Nucleus accumbens (tissue), 56 donors: ENCODE measurements at places on chromosomes 7 and 10.

- no peak for DNase-seq
Measured at GRCh38 chr10:110681023-110681681, 37.0 kb downstream of the RBM20 start.

DNA sequence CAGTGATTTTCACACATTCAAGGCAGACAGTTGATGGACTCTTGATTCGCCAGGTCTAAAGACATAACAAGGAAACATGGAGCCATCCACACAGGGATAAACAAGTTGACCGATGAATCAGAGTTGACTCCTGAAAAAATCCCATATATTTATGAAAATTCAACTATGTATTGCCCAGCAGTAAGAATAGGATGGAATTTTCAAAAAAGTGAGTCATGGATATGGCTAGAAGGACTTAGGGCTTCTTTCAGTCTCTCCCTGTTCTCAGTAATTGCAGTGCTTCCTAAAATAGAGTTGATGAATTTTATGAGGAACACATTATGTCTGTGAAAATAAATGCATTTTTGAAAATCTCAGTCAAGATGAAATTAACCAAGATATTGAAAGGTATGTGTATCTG lies 301.2 kb downstream of the PLXDC2 start:
- DNase-seq, result no peak

DNA sequence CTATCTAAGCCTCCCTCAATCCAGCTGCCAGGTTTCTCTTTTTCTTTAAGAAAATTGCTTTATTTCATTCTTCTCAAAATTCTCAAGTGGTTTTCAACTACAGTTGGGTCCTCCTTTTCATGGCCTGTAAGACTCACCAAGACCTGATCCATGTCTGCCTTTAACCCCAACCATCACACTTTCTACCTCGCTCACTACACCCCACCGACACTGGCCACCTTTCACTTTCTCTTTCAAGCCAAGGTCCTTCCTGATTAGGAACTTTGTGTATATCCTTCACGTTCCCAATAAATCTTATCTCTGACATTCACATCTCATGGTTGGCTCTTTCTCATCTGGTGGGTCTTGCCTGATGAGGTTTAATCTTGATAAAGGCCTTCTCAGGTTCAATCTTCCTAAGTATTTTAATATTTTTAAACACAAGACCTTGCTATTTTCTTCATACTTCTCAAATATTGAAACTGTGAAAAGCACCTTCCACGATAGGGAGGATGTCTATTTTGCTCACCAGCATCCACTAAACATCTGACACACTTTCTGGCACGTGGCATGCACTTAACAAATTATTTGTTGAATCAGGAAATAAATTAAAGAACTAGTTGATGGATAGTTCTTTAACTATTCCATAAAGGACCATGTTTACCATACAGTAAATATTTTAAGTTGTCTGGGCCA lies 624.8 kb downstream of the GRID1 start:
- DNase-seq, result no peak

DNA sequence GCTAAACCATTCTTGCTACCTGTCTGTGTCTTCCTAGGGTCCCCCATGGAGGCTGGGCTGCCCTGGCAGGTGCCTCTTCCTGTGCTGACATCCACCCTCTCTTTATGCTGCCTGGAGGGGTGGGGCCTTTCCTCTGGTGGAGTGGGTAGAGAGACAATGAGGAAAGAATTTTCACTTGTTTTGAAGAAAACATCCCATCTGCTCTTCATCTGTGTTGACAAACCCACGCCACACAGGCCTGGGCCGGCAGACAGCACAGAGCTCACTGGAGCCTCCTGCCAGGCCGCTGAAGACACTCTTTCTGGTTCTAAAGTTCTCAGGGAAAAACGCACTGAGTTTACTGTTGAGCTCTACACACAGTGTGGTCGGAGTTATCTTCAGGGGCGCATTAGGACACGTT lies 328.2 kb downstream of the GLRX3 start:
- no peak for DNase-seq

- no peak for DNase-seq
Measured at GRCh38 chr10:93435621-93436397, 46.3 kb downstream of the MYOF start.

DNA sequence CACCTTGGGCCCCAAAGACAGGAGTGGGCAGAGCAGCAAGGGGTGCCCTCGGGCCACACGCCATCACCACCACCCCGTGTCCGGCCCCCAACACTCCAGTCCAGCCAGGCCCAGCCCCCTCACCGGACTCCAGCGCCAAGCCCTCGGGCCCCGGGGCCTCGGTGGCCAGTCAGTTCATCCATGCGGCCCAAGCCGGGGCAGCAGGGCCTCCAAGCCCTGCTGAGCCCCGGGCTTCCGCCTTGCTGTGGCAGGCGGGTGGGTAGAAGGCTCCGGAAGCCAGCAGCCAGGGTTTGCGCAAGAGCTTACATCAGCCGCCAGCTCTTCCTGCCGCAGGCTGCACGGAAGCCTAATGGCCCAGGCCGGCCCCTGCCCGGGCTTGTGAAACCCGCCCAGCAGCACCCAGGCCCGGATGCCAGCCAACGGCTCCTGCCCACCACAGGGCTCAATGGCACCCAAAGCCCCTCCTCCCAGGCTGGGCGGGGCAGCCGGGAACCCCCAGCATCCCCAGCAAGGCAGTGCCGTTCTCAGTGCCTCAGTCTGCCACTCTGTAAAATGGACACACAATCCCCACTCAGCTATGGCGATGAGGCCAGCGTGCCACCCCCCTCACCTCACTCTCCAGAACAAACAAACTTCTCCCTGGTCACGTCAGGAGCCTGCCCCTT lies 26.5 kb downstream of the TNRC18 start:
- DNase-seq, result peak; percentile 30

GRCh38 chr10:125562737-125563136 lies 120.2 kb downstream of the TEX36 start:
- no peak for DNase-seq

DNA sequence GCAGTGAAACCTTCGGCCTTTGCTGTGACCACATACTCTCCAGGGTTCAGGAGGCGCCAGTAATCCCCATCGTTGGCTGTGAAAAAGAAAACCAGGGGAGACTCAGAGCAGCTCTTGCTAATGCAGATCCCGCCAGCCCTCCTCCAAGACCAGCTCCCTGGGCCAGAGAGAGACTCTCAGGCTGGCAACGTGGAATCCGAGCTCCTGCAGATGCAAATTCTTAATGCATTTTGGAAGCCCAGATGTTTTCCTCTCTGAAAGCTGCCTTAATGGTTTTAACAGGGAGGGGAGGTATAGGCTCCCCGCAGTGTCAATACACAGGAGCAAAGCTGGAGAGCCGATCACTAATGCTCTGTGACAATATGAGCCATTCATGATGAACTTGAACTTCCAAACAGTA lies 80.8 kb downstream of the GPR26 start:
- DNase-seq, result no peak

- no peak for DNase-seq
Measured at GRCh38 chr7:80565554-80565953, 53.7 kb upstream of the GNAT3 start.

GRCh38 chr10:129329385-129330055 lies 137.5 kb upstream of the MGMT start:
- DNase-seq, result no peak

- DNase-seq, result no peak
Measured at GRCh38 chr7:74619235-74619860, 38.2 kb upstream of the GTF2I start.

DNA sequence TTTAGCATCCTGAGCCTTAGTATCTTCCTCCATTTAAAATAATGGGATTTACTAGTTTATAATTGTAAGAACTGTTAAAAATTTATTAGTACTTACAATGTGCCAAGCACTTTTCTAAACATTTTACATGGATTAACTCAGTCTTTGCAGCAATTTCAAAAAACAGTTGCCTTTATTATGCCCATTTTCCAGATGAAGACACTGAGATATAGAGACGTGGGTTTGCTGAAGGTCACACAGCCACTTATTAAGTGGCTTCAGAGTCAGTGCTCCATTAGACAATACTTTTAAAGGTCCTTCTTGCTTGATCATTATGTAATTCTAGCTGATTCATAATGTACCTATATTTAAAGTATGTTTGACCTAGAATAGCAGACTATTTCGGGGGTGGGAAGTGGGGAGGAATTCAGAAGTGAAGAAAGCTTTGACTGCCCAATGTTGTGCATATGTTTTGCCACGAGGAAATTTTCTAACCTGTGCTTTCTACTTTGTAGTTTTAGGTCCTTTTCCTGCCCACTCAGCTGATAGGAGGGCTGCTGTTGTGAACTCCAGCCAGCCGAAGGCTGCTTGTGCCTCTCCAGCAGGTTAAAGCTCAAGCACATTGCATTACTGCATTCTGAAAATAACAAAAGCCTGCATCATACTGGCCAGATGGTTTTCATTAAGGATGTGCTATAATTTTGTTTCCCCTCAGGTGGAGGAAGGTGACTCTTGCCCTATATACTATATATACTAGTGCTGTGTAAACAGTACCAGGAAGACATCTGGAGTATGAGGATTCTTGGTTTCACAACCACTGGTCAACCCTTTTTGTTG lies 4.3 kb downstream of the PLEKHA8 start:
- DNase-seq, result no peak

- no peak for DNase-seq
Measured at GRCh38 chr7:35253710-35254495, at the start of gene TBX20. TBX20 (minus strand) TSS chr7:35254100; CDS start chr7:35253620, 480 bp downstream.

GRCh38 chr7:154720016-154720415 lies 282.9 kb downstream of the PAXIP1 start:
- DNase-seq, result no peak

GRCh38 chr7:33411020-33411419 lies 281.7 kb downstream of the BBS9 start:
- DNase-seq, result no peak

- DNase-seq, result no peak
Measured at GRCh38 chr7:95397381-95397780, 1.2 kb upstream of the PON3 start.

- DNase-seq, result no peak
Measured at GRCh38 chr7:80060218-80060806, 74.3 kb upstream of the GNAI1 start.

- no peak for DNase-seq
Measured at GRCh38 chr7:35677582-35678356, 17.2 kb downstream of the HERPUD2 start.

GRCh38 chr10:8323428-8324054 lies 269.1 kb downstream of the GATA3 start:
- DNase-seq, result no peak
